ENCODE measurements at places on chromosomes 5 and 9.

DNA sequence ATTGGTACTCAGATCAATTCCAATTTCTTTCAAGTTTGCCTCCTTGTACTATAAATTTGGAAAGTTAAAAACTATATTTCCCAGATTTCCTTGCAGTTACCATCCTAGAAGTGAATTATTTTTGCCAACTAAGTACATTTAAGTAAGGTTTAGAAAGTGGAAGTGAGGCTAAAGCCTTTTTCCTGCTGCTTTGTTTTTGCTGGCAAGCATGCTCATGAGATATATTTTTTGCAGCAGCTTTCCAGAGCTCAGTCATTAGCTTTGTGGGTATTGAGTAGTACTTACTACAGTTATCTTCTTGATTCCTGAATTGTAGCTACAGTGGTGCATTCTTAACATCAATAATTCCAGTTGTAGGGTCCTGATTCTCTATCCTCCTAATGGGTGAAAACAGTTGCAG is 3.5 kb upstream of the BTF3 start:
- DNase-seq: no peak

- DNase-seq: no peak
Observed at GRCh38 chr5:107378218-107378899, 292.4 kb downstream of the EFNA5 start.

DNA sequence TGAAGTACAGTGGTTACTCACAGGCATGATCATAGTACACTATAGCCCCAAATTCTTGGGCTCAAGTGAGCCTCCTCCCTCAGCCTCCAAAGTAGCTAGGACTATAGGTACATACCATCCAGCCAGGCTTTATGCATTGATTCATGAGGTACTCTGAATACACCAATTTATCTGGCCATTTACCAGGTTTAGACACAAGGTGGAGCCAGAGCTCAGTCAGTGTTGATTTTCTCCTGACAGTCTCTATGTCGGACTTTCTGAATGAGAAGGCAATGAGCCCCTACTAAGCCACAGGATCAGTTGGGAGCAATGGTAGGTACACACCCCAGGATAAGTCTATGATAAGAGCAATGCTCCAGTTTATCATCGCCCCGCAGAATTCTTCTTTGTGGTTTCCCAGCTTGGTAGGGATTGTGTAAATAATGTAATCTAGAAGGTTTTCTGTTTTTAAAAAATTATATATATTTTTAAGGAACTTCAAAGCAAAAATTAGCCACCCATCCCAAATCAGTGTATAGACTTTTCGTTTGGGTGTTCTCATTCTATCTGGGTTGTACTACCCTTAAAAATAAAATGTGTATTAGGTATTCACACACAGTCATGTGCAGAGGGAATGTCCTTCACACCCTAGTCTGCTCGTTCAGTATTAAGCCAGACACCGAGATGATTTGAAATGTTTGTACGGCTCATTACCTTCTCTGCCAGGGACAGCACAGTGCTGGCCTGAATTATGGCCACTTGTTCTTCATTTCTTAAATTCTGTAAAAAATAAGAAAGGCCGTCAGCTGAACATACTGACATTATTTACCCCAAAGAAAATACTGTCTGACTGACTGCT is 118.4 kb upstream of the DPYSL3 start:
- peak; percentile 86 for DNase-seq

- DNase-seq: no peak
Observed at GRCh38 chr9:75226403-75227139, 138.3 kb downstream of the OSTF1 start.

GRCh38 chr9:24382566-24382965 is 163.1 kb downstream of the IZUMO3 start:
- no peak for DNase-seq

GRCh38 chr9:11686733-11687132 is 1006.5 kb upstream of the TYRP1 start:
- no peak for DNase-seq

DNA sequence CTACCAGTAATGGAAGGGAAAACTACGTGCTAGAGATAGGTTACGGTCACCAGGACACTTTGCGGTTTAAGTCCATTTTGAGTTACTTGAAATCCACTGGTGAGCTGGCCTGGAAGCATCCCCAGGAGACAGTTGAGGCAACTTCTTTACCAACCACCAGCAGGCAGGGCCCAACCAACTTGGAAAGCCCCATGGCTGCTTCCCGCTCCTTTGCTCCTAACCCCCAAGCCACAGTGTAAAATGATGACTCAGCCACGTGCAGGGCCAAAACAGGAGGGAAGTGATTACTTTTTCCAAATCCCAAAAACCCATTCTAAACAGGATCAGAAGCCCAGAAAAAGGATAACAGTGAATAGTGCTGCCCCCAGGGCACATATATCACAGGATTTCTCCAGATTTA is 87.4 kb downstream of the PAX5 start:
- peak; percentile 69 for DNase-seq

GRCh38 chr5:399296-400281 is 43.4 kb upstream of the EXOC3 start:
- peak; percentile 99 for DNase-seq

- DNase-seq: peak; percentile 72
Observed at GRCh38 chr5:142674531-142675469, 11.1 kb downstream of the FGF1 start.

- DNase-seq: no peak
Observed at GRCh38 chr9:99052815-99053715, 51.8 kb upstream of the TGFBR1 start.

- no peak for DNase-seq
Observed at GRCh38 chr9:127762111-127762676, 16.3 kb downstream of the SH2D3C start.

GRCh38 chr5:64861281-64861680 is 92.6 kb downstream of the CWC27 start:
- no peak for DNase-seq

GRCh38 chr5:135194573-135195269 is 160.7 kb upstream of the PITX1 start:
- DNase-seq: no peak

- no peak for DNase-seq
Observed at GRCh38 chr5:81212211-81212751, 20.8 kb upstream of the CKMT2 start.

Measured in astrocyte of the hippocampus (primary cell).